ENCODE measurements at places on chromosomes 5 and 9.

GRCh38 chr5:126100767-126101166 is 322.4 kb upstream of the GRAMD2B start:
- no peak for DNase-seq

DNA sequence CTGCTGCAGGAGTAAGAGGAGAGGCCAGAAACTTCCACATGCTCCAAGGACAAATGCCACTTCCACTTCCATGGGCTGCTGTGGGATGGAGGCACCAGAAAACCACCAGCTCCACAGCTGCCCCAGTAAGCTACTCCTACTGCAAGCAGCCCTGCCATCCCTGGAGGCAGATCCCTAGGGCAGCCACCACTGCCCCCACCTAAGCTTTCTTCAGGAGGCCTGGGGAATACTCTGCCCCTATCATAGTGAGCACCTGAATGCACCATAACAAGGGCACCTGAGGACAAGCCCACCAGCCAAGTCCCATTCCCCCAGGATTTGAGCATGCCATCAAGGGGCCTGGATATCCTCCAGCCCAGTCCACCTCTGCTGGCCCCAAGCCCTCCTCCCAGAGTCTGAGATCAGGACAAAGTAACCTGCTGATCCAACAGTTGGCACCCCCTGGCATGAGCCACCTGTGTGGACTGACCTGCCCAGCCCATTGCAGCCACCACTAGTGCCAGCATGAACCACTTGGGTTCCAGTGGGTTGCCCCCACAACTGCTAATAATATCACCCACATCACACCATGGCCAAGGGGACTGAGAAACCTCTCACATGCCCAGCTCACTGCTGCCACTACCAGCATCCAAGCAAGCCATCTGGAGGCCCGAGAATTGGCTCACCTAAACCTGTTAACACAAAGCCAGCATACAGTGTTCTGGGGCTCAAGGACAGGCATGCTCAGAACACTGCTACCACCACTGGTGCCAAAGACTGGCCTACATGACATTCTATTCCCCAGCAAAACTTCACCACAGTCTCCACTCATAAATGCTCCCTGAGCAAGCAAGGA is 480.1 kb downstream of the CDH12 start:
- DNase-seq = no peak

DNA sequence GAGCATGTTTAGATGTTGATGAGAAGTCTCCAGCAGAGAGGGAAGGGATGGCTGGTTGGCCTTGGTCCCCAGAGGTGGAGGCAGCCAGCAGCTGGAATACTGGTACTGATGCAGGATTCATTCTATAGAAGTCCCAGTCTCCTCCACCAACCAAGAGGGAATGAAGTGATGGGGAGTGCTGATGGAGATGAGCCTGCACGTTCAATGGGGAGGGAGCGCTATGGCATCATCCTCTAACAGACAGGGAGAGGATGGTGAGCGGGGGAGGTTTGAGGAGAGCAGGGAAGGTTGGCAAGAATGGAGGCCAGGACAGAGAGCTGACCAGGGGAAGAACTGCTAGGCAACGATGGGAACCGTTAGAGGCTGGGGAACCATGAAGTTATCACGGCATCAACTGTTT is 159.8 kb upstream of the MVB12B start:
- DNase-seq = no peak

GRCh38 chr9:2570615-2571479 is 50.7 kb upstream of the VLDLR start:
- no peak for DNase-seq

GRCh38 chr9:129245276-129245675 is 67.2 kb upstream of the IER5L start:
- no peak for DNase-seq

GRCh38 chr9:110820381-110820780 is 151.8 kb downstream of the MUSK start:
- DNase-seq = no peak

- peak; percentile 4 for DNase-seq
Observed at GRCh38 chr9:31390403-31391025, 993.9 kb upstream of the ACO1 start.
